ENCODE measurements at places on chromosomes 16 and 17. TPM values are rescaled to one million over a fixed set of nuclear protein-coding genes. Genes with fewer than 3 reads are reported as not detected.
A peak's percentile ranks its signal among the peaks of the same experiment; 100 is the strongest.

DNA sequence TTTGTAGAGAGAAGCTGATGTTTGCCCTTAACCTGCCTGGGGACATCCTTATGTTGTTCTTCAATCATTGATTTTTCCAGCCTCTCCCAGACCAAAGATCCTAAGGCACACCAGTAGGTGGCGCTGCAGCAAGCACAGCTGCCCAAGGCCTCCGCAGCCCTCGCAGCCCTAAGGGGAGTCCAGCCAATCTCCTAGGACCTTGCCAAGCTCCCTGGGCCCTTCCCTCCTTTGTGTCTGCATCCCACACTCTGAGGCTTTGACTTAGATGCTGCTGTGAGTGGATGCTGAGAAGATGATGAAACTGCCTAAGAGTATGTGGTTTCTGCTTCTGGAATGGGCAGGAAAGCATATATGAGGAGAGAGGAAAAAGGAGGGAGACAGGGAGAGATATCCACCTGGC, 47.1 kb downstream of the SPACA3 start:
- no peaks in the 10 kb centered on the region for H3K27me3 ChIP-seq
- peaks cover 7% of the 10 kb centered on the region for H3K4me1 ChIP-seq
- no peak overlapping the region for H3K27ac ChIP-seq
- no peak for DNase-seq

DNA sequence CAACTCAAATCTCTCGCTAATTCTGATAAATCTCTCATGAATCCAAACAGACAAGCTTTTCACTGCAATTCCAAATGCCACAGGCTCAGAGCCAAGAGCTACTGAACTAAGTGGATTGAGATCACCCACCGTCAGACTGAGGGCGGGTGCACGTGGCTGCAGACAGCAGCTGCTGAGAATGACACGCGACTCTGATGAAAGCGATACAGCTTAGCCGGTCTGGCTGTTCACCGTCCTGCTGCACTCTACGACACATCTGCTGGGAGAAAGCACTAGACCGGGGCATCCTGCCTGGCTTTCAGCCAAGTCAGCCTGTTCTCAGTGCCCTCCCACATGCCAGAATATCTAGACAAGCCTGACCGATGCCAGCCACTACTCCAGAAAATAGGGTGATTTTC, 42.6 kb downstream of the KLHDC4 start:
- no peaks in the 10 kb centered on the region for H3K4me1 ChIP-seq
- H3K4me3 ChIP-seq, result no peak overlapping the region
- no peak overlapping the region for H3K27ac ChIP-seq

GRCh38 chr17:16477255-16477654, 14.7 kb downstream of the LRRC75A start:
- DNase-seq, result no peak
- no peaks in the 10 kb centered on the region for H3K4me1 ChIP-seq
- H3K36me3 ChIP-seq, result no peaks in the 10 kb centered on the region
- no peak overlapping the region for H3K27ac ChIP-seq

- H3K4me3 ChIP-seq, result no peak overlapping the region
- H3K36me3 ChIP-seq, result no peaks in the 10 kb centered on the region
- H3K27ac ChIP-seq, result no peak overlapping the region
- DNase-seq, result no peak
- peaks cover 64% of the 10 kb centered on the region for H3K4me1 ChIP-seq
Measured at GRCh38 chr16:19116711-19117449, 3.1 kb downstream of the ITPRIPL2 start.

GRCh38 chr17:43673516-43674323, 12.0 kb upstream of the MEOX1 start:
- H3K4me1 ChIP-seq, result peaks cover 20% of the 10 kb centered on the region
- no peaks in the 10 kb centered on the region for H3K36me3 ChIP-seq
- H3K27me3 ChIP-seq, result no peaks in the 10 kb centered on the region
- H3K4me3 ChIP-seq, result no peak overlapping the region
- no peak overlapping the region for H3K27ac ChIP-seq

- H3K4me1 ChIP-seq, result peaks cover 33% of the 10 kb centered on the region
- H3K4me3 ChIP-seq, result peak overlapping the region; percentile 77
- no peaks in the 10 kb centered on the region for H3K27me3 ChIP-seq
- H3K36me3 ChIP-seq, result peaks cover 35% of the 10 kb centered on the region
Measured at GRCh38 chr17:18257982-18258355, 569 bp downstream of the FLII start.

- no peak for DNase-seq
- H3K36me3 ChIP-seq, result peaks cover 6% of the 10 kb centered on the region
- H3K27ac ChIP-seq, result no peak overlapping the region
- H3K27me3 ChIP-seq, result no peaks in the 10 kb centered on the region
Measured at GRCh38 chr16:11165349-11165748, 90.7 kb downstream of the SOCS1 start.

GRCh38 chr17:63370696-63371095, 75.4 kb downstream of the CYB561 start:
- no peak overlapping the region for H3K27ac ChIP-seq
- no peak for DNase-seq
- no peak overlapping the region for H3K4me3 ChIP-seq

DNA sequence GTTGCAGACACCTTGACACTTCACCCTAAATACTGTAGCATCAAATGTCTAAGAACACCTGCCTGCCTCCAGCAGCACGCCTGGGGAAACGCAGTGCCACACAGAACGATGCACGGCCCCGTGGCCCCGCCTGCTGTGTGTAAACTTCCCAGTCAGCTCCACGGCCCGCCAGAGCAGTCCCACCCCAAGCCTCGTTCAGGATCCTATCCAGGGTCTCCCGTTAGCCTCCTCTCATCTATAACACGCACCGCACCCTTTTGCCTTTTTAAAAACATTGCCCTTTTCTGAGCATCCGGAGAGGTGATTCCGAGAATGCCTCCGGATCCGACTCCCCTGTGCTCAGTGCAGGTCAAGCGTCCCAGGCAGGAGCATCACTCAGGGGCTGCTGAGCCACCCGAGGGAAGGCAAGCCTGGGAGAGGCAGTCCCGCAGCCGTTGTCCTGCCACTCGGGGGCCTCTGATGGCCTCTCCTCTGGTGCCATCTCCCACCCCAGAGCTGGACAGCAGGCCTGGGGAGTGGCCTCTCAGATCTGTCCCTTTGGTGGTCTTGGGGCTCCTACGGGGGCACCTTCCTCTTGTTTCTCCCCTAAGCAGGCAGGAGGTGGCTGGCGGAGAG, 37.9 kb upstream of the SLC38A10 start:
- no peak overlapping the region for H3K4me3 ChIP-seq
- no peak for DNase-seq
- H3K4me1 ChIP-seq, result peaks cover 36% of the 10 kb centered on the region
- H3K27ac ChIP-seq, result no peak overlapping the region
- H3K27me3 ChIP-seq, result peaks cover 18% of the 10 kb centered on the region

GRCh38 chr17:63382826-63383225, 63.3 kb downstream of the CYB561 start:
- no peak overlapping the region for H3K27ac ChIP-seq
- no peak overlapping the region for H3K4me3 ChIP-seq

DNA sequence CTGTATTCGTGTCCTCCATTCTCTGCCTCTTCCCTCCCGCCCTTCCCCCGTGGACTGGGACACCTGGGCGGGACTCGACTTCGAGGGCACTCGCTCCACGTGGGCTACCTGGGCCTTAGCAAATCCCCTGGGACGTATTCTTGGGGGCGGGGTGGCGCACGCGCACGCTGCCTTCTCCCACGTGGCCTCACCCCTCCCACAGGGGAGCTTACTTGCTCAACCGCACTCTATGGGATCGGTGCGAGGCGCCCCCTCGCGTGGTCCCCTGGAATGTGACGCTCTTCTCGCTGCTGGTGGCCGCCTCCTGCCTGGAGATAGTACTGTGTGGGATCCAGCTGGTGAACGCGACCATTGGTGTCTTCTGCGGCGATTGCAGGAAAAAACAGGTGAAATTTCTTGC, 3.5 kb downstream of the VMO1 start:
- H3K4me1 ChIP-seq, result peaks cover 11% of the 10 kb centered on the region
- no peak overlapping the region for H3K27ac ChIP-seq
- H3K36me3 ChIP-seq, result no peaks in the 10 kb centered on the region

GRCh38 chr17:82405051-82405450, 13.1 kb upstream of the HEXD start:
- H3K27me3 ChIP-seq, result no peaks in the 10 kb centered on the region
- peaks cover 2% of the 10 kb centered on the region for H3K36me3 ChIP-seq
- no peak for DNase-seq
- H3K4me1 ChIP-seq, result no peaks in the 10 kb centered on the region

- H3K27ac ChIP-seq, result no peak overlapping the region
- peaks cover 5% of the 10 kb centered on the region for H3K4me1 ChIP-seq
- no peak overlapping the region for H3K4me3 ChIP-seq
- H3K36me3 ChIP-seq, result no peaks in the 10 kb centered on the region
- peaks cover 17% of the 10 kb centered on the region for H3K27me3 ChIP-seq
Measured at GRCh38 chr16:1926271-1926670, 8.1 kb upstream of the HS3ST6 start.

KRT27 gene
- not detected for polyA plus RNA-seq

LRRC75A gene
- polyA plus RNA-seq, result not detected

MAF gene
- 5.7 TPM for polyA plus RNA-seq

SDK2 gene
- 4.5 TPM for polyA plus RNA-seq
